EH (cell line): ENCODE measurements at places on chromosomes 11 and 22.

DNA sequence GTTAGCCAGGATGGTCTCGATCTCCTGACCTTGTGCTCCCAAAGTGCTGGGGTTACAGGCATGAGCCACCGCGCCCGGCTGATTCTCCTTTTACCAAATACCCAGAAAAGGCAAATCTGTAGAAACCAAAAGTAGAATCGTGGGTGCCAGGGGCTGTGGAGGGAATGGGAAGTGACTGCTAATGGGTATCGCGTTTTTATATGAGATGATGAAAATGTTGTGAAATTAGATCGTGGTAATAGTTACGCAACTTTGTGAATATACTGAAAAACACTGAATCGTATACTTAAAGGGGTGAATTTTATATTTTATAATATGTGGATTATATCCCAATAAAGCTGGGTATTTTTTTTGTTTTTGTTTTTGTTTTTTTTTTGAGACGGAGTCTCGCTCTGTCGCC, 48.2 kb upstream of the CREB3L1 start:
- DNase-seq = no peak

GRCh38 chr22:36608987-36609386, 80.0 kb upstream of the EIF3D start:
- no peak for DNase-seq

DNA sequence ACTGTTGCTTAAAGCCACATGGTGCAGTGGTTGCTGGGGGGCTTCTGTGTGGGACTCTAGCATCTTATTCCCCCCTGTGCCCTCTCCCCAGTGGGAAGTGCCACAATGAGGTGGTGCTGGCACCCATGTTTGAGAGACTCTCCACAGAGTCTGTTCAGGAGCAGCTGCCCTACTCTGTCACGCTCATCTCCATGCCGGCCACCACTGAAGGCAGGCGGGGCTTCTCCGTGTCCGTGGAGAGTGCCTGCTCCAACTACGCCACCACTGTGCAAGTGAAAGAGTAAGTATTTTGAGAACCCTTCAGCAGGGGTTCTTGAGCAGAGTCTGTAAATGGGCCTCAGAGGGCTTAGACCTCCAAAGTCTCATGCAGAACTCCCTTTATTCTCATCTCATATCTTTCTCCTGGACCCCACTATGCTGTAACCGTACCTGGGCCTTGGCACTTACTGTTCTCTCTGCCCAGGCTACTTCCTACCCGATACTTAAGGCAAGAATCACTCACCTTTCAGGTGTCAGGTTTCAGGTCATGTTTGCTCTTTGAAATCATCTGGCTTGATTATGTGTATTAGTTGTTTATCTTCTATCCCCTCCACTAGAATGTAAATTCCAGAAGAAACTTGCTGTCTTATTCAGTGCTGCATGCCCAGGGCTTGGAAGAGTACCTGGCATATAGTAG, 32.4 kb downstream of the PIK3IP1 start:
- DNase-seq = no peak

DNA sequence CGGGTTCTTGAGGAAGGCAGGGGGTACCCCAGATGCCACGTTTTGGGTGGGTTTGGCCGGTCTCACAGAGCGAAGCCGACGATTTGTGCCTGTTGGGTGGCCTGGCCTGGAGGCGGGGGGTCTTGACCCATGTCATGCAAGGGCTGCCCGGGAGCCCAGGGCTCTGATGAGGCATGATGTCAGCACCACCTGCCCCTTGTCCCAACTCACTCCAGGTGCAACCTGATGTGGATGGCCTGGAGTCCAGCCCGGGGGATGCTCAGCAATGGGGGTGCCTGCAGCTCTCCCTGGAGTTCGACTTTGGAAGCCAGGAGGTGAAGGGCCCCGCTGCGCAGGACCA, 851 bp downstream of the SYT8 start:
- no peak for DNase-seq

DNA sequence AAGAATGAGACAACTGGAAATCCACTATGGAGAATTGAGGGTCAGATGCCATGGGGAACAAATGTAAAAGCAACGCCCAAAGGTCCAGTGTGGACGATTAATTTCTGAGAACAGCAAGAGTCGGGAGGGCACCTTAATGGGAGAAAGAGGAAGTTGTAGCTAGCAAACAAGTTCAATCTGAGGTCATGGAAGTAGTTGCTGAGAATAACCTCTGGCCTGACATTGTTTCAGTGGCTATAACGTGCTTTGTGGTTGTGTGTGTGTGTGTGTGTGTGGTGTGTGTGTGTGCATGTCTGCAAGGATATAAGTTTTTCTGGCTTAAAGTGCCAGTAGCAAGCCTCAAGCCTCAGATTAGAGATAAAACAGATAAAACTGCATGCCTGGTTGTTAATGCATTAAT, 1630.1 kb upstream of the TENM4 start:
- DNase-seq = no peak

- DNase-seq = no peak
Observed at GRCh38 chr11:93783362-93783761, 720 bp upstream of the MED17 start.

GRCh38 chr11:122362381-122362780, 246.4 kb upstream of the BLID start:
- DNase-seq = no peak
